Activated CD4-positive, CD25-positive, alpha-beta regulatory T cell (primary cell): ENCODE measurements at places on chromosomes 5 and 9.
A peak's percentile ranks its signal among the peaks of the same experiment; 100 is the strongest.

DNA sequence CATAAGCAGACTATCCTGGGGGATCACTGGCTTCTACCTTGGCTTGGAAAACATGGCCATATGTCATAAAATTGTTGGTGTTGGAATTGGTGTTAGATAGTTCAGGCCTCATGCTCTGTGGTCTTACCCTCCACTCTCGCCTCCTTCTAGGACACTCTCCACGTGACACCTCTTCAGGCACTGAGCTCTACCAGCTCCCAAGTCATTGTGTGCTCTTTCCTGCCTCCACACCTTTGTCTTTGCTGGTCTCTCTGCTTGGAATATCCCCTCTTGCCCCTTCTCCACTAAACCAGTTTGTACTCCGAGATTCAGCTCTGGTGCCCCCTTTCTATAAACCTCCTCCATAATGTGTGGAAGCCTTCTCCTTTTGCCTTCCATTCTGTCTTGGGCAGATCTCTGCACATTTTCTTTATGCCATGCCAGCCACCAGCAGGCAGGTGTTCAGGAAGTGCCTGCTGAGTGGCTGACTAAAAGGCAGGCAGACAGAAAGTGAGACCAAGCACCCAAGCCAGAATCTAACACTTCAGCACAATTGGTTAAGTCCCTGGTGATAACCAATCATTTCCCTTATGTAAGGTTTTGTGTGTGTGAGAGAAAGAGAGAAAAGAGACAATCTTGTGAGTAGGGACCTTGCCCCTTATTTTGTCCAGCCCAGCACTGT lies 37.7 kb downstream of the SAR1B start:
- DNase-seq, result no peak

DNA sequence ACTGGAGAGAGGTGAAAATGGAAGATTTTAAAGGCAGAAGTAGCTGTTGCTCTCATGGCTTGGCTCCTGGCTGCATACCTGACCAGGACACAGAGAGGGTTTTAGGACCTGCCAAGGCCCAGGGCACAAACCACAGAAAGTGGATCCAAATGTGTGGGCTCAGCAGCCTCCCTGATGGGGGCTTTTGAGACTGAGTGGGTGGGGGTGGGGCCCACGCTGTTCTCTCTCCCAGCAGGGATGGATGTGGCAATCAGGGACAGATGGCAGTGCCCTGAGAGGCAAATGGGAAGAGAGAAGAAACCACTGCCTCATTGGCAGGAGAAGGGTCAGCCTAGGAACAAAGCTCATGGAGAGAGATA lies 34.9 kb upstream of the TIFAB start:
- no peak for DNase-seq

- DNase-seq, result no peak
Measured at GRCh38 chr9:132162764-132163456, 1.1 kb downstream of the NTNG2 start.

DNA sequence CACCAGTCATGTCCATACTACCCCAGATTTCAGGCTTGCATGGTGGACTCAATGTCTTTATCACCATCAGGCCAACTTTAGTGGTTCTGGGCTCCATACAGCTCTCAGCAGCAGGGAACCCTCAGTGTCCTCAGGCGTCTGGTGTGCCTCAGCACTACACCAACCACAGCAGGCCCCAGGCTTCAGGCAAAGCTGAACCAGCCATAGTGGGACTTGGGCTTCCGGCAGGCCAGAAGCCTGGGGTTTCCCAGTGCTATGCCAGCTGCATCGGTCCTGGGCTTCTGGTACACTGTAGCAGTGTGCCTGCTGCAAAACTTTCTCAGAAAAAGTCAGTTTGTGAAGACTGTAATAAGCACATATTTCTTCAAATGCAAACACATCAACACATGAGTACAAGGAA lies 11.0 kb upstream of the ZDHHC21 start:
- DNase-seq, result no peak

GRCh38 chr9:7433508-7434292 lies 365.9 kb downstream of the DMAC1 start:
- DNase-seq, result no peak

DNA sequence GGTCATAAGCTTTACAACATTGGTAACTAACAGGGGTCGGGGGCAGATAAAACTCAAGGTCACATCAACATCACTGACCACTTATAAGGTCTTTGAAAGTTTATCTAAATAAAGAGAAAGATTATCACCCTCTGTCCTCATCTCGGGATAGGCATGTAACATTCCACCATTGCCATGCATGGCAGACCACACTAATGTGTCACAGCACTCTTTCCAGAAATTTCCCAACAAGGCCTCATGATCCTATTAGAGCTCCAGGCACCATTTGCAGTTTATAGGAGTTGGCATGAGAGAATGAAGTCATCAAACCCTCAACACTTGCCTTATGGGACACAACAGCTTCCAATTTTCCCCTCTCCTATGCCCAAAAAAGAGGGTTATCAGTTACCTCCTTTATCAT lies 31.9 kb upstream of the ZNF622 start:
- no peak for DNase-seq

- no peak for DNase-seq
Measured at GRCh38 chr9:126631254-126631653, 17.5 kb downstream of the LMX1B start.

GRCh38 chr5:18305288-18305924 lies 671.1 kb downstream of the TAF11L14 start:
- no peak for DNase-seq

DNA sequence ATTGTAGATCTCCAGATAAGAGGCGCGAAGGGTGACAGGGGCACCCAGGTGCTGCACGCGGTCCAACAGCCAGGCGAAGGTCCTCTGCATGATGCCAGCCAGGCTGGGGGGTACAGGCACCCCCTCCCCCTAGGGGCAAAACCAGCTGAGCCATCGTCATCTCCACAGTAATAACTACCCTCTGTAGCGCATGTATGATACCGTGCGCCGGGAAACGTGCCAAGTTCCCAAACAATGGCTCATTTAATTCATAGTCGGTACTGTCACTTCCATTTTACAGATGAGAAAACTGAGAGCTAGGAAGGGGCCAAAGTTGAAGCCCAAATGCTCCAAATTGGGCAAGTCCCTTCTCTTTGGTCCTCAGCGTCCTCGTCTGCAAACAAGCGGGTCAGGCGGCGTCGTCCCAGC lies 1.5 kb downstream of the KIF12 start:
- DNase-seq, result no peak

GRCh38 chr5:75885321-75885720 lies 168.1 kb upstream of the POC5 start:
- DNase-seq, result no peak

DNA sequence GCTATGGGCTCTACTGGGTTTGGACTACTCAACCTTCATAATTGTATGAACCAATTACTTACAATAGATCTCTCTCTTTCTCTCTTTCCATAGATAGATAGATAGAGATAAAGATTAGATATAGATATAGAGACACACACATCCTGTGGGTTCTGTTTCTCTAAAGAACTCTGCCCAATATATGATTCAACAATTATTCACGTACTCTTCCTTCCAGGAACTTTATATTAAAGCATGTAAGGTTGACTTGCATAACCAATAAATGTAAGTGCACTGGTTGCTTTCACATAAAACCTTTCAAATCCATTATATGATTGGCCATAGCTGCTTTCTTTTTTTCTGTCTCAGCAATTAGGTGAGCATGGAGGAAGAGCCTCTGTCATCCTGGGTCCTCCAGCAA lies 46.7 kb upstream of the CDH18 start:
- DNase-seq, result no peak

DNA sequence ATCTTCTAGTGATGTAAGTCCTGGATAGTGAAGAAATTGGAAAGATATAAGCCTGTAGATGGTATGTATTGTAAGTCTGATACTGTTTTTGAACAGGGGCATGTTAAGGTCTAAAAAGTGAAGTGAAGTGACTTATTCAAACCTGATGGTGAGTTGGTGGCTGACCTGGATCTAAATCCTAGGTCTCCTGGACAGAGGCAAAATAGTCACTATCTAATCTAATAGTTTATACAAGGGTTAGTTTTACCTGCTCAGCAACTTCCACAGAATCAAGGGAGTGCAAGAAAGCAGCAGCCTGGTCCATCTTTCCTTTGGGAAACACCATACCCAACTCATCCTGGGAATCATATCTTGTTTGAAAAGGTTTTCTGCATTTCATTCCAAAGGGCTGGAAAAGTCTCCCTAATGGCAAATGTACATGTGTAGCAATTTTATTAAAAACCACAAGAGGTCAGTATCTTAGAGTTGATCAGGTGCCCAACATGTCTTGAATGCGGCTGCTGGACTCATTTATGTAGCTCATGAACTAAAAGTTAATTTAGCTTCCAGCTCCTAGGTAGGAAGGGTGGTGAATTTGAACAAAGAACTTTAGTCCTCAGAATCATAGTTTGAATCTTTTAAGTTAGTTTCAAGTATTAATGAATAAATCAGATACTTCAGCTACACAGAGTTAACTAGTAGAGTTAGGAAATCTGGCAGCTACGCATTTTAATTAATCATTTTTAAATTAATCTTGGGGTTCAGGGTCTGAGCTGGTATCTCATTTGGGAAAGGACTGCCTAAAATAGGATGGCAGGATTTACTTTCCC lies 26.0 kb downstream of the SKP2 start:
- DNase-seq, result no peak

- DNase-seq, result no peak
Measured at GRCh38 chr5:180213256-180213600, 4.2 kb upstream of the RASGEF1C start.

- DNase-seq, result peak; percentile 22
Measured at GRCh38 chr9:114738581-114739316, 56.8 kb upstream of the TEX48 start.

DNA sequence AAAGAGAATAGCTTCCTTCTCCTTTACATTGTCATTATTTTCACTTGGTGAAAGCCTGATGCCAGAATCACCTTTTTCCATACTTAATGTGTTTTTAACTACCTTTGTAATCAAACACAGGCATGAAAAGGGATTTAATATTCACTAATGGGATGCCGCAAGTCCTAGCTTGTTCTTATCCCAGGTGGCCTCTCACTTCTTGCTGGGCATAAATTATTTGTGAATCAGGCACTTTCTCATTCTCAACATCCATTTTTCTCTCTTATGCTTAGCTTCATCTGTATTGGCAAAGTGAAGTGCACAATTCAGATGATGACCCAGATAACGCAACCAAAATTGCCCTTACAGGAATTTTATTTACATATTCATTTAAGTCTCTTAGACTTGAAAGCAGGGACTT lies 10.9 kb downstream of the ACTL7B start:
- no peak for DNase-seq

DNA sequence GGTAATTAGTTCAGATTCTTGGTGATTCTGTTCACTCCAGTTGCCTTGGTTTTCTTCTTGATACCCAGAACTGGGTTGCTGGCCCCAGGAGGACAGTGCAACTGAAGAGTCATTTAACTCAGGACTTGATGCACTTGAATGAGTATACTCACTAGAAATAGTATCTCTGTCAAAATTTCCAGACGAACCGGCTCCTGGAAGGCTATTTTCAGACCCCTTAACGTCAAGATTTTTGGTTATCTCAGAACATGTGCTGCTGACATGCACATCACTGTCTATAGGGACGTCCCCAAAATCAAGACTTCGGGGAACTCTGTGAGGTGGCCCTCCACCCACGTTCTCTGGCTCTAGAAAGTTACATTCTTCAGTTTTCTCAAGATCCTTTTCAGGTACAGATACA lies 56.7 kb upstream of the PCA3 start:
- DNase-seq, result no peak

DNA sequence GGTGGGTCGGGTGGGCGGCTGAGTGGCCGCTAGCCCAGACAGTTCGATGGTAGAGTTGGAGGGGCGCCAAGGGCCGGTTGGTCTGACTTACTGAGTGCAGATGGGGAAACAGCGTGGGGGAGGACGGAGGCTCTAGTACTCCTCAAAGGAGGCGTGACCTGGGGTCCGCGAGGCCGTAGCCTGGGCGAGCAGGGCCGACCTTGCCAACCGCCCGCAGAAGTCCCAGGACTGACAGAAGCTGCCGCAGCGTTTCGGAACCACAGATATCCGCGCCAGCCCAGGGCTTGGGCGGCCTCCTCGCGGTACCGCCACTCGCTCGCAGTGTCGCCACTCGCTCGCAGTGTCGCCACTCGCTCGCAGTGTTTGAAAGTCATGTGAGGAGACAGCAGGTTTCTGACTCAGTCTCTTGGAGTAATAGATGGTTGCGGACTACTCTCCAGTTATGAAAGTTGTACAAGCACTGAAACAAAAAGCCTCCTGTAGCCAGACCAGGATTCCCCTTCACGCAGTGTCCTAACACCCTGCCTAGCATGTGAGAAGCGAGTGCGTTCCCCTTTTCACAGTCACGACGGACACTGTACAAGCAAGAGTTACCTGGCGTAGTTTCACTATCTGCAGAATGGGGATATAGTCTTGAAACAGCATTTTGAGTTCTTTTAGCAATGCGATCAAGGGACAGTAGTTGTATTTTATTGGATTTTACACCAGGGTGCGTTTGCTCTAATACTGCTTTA lies 674 bp downstream of the TMEM38B start:
- peak; percentile 37 for DNase-seq

DNA sequence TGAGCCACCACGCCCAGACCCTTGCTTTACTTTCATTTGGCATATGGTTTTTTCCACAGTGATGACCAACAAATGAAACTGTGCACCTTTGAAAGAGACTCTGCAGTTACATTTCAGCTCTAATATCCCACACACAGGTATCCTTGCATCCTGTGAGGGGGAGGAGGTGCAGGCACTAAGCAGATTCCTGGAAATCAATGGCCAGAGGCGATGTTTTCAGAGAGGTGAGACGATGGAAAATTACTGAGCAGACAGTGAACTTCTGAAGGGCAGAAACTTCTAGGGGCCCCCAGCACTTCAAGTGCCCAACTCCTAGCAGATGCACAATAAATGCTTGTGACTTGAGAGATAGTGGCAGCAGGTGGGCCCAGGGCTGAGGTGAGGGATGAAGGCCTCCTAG lies 29.8 kb upstream of the GNE start:
- no peak for DNase-seq

- no peak for DNase-seq
Measured at GRCh38 chr9:94631599-94631998, 7.7 kb downstream of the FBP1 start.

GRCh38 chr5:16616536-16617273 lies at the start of gene RETREG1:
RETREG1 (minus strand) TSS chr5:16616997; CDS start chr5:16616971, 26 bp downstream.
- peak; percentile 76 for DNase-seq

DNA sequence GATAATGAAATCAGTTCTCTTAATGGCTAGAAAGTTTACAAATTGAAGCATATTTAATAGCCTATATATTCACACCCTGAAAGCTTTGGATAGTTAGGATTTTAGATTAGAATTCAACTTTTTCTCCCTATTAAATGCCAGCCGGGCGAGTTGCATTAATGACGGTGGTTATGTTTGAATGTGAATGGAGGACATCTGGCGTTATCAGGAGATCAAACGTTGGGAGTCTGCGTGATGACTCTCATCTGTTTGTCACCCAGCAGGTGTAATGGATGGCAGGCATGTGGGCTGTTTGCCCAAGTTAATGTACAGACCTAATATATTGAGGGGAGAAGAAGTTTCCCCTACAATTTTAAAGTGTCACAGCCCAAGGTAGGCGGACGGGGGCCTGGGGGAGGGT lies 1227.7 kb upstream of the WWC1 start:
- no peak for DNase-seq

GRCh38 chr5:88897748-88898147 lies 14.8 kb upstream of the MEF2C start:
- DNase-seq, result no peak

- no peak for DNase-seq
Measured at GRCh38 chr5:8196061-8196460, 327.1 kb downstream of the MTRR start.
